ENCODE measurements at places on chromosomes 12 and 14. TPM values are rescaled to one million over a fixed set of nuclear protein-coding genes. Genes with fewer than 3 reads are reported as not detected.

Gene KRT7
- total RNA-seq = 0.36 TPM

DNA sequence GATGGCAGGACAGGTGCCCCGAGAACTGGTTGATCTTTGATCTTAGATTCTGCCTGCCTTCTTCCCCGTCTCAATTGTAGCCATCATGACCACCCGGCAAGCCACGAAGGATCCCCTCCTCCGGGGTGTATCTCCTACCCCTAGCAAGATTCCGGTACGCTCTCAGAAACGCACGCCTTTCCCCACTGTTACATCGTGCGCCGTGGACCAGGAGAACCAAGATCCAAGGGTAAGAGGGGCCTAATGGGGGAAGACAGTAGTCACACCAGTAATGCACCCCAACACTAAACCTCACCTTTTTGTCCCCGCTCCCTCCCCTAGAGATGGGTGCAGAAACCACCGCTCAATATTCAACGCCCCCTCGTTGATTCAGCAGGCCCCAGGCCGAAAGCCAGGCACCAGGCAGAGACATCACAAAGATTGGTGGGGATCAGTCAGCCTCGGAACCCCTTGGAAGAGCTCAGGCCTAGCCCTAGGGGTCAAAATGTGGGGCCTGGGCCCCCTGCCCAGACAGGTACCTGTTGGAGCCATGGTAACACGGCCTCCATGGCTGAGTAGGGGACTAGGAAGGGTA, 556 bp downstream of the TROAP start:
- no peaks in the 10 kb centered on the region for H3K4me1 ChIP-seq
- peak overlapping the region; percentile 53 for H3K4me3 ChIP-seq
- peaks cover 20% of the 10 kb centered on the region for H3K27me3 ChIP-seq
- no peak for DNase-seq

Gene USP44
- total RNA-seq = 0.28 TPM

Gene LRP1-AS
- total RNA-seq = not detected

Gene FGF6
- total RNA-seq = not detected

DNA sequence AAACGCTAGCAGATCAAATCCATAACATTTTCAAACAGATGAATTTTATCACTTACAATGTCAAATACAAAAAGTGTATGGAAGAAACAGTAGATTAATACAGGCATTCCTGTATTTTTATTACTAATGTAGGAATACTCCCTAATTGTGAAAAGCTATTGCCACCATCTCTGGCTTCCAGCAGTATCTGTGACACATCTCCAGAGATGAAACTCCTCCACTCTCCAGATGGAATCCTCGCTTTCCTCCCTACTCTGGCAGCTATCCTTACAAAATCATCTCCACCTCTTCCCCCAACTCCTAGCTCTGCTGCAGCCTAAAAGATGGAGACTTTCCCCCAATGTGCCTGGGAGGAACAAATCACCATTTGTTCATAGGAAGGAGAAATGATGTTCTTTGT, 211.4 kb downstream of the SSPN start:
- H3K27me3 ChIP-seq = no peaks in the 10 kb centered on the region
- no peaks in the 10 kb centered on the region for H3K4me1 ChIP-seq
- DNase-seq = no peak
- H3K36me3 ChIP-seq = no peaks in the 10 kb centered on the region
- H3K27ac ChIP-seq = no peak overlapping the region

Gene ACVRL1
- total RNA-seq = 0.81 TPM

- no peak overlapping the region for H3K4me3 ChIP-seq
- no peak overlapping the region for H3K27ac ChIP-seq
- peaks cover 10% of the 10 kb centered on the region for H3K4me1 ChIP-seq
- no peak for DNase-seq
Observed at GRCh38 chr12:24701343-24701742, 247.6 kb downstream of the BCAT1 start.

GRCh38 chr14:94119071-94119470, 8.5 kb downstream of the IFI27 start:
- H3K36me3 ChIP-seq = no peaks in the 10 kb centered on the region
- H3K4me3 ChIP-seq = no peak overlapping the region
- no peak for DNase-seq
- no peaks in the 10 kb centered on the region for H3K4me1 ChIP-seq

DNA sequence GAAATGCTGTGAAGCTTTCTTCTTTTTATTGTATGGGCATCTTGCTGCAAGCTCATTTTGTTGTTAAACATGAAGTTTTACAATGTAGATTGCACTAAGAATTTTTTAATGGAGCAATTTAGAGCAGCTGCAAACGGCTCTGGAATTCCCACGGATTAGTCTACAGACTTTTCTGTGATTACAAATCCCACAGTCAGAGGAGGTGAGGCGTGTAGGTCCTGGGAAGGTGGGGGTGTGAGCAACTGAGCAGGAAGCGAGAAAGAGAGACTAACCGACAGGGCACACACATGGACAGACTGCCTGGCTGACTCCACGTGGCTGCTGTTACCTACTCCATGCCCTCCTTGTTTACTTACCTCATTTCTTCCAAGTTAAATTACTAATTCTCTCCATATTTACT, 348.5 kb downstream of the NPAS3 start:
- H3K27ac ChIP-seq = no peak overlapping the region
- no peaks in the 10 kb centered on the region for H3K4me1 ChIP-seq
- no peak overlapping the region for H3K4me3 ChIP-seq

DNA sequence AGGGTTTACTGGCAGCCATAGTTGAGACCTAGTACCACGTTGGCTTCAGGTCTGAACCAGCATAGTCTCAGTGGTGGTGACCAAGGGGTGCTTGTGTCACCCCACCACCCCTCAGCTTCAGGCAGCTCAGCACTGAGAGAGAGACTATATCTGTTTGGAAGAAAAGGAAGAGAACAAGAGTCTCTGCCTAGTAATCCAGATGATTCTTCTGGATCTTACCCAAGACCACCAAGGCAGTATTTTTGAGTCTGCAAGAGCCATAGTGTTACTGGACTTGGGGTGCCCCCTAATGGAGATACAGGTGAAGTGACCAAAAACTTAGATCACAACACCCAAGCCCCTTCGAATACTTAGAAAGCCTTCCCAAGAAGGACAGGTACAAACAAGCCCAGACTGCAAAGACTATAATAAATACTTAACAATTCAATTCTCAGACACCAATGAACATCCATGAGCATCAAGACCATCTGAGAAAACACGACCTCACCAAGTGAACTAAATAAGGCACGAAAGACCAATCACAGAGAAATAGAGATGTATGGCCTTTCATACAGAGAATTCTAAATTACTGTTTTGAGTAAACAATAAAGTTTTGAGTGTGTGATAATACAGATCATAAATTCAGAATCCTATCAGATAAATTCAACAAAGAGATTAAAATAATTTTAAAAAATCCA, 107.0 kb downstream of the HELB start:
- H3K4me3 ChIP-seq = no peak overlapping the region
- H3K27me3 ChIP-seq = no peaks in the 10 kb centered on the region
- no peaks in the 10 kb centered on the region for H3K36me3 ChIP-seq
- H3K4me1 ChIP-seq = no peaks in the 10 kb centered on the region
- peak; percentile 42 for DNase-seq

DNA sequence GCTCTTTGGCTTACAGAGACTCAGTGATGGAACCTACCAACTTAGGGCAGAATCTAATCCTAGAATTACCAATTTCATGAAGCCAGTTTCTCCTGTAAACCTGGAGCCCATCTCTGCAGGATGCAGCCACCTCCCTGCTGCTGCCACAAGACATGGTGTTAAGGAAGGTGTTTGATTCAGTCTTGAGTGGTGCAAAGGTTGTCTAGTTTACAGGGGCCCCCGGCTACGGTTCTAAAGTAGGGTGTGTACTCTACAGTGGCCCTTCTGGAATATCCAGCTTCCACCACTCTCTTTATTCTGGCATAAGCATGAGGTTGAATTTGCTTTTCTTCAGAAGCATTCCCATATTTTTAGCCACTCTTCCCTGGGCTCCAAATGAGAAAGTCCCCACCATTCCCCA, 154.1 kb upstream of the GRIP1 start:
- no peak overlapping the region for H3K27ac ChIP-seq
- H3K36me3 ChIP-seq = no peaks in the 10 kb centered on the region
- H3K27me3 ChIP-seq = no peaks in the 10 kb centered on the region
- DNase-seq = no peak
- H3K4me3 ChIP-seq = no peak overlapping the region

GRCh38 chr14:25150934-25151790, 101.2 kb upstream of the STXBP6 start:
- no peaks in the 10 kb centered on the region for H3K36me3 ChIP-seq
- peaks cover 9% of the 10 kb centered on the region for H3K27me3 ChIP-seq
- peak; percentile 73 for DNase-seq

- DNase-seq = no peak
- peaks cover 4% of the 10 kb centered on the region for H3K4me1 ChIP-seq
- H3K27me3 ChIP-seq = peaks cover 12% of the 10 kb centered on the region
- no peaks in the 10 kb centered on the region for H3K36me3 ChIP-seq
- H3K27ac ChIP-seq = no peak overlapping the region
Observed at GRCh38 chr12:27576667-27577347, 52.8 kb downstream of the PPFIBP1 start.

DNA sequence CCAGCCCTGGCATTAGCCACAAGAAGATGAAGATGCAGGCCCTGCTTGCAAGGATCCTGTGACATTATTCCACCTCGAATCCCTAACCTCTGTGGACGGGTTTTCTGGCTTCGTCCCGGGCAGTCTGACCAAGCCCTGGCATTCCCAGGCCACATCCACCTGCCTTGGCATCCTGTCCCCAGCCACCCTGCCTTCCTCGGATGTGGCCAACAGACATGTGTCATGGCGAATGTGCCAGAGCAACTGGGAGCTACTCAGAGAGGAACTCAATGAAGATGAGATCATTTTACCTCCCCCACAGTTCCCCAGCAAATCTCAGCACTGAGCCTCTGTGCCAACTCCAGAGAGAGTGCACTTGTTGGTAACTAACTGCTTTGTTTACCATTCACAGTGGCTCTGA, 33.5 kb upstream of the KCNA5 start:
- H3K27ac ChIP-seq = no peak overlapping the region
- peaks cover 9% of the 10 kb centered on the region for H3K27me3 ChIP-seq
- H3K4me3 ChIP-seq = no peak overlapping the region
- no peak for DNase-seq

DNA sequence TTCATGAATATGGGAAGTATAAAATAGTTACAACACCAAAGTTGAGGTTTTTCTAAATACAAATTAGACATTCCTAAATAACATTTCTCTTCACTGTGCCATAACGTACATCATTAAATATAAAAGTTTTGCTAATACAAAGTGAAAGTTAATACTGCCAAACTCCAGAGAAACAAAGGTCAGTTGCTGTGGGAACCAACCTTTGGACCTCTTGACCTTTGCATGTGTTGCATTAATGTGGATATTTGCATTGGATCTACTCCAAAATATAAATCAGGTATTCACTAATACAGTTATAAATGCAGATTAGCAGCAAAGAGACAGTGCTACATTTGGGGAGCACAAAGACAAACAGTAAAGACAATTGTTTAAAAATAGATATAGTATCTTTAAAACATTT, 366.0 kb upstream of the USP15 start:
- H3K27me3 ChIP-seq = no peaks in the 10 kb centered on the region
- DNase-seq = no peak

GRCh38 chr14:58699681-58700205, 62.0 kb downstream of the DACT1 start:
- H3K27me3 ChIP-seq = no peaks in the 10 kb centered on the region
- H3K4me1 ChIP-seq = peaks cover 7% of the 10 kb centered on the region
- no peaks in the 10 kb centered on the region for H3K36me3 ChIP-seq
- H3K27ac ChIP-seq = no peak overlapping the region
- no peak overlapping the region for H3K4me3 ChIP-seq

Gene IL31
- not detected for total RNA-seq

Gene STYK1
- 0.74 TPM for total RNA-seq

DNA sequence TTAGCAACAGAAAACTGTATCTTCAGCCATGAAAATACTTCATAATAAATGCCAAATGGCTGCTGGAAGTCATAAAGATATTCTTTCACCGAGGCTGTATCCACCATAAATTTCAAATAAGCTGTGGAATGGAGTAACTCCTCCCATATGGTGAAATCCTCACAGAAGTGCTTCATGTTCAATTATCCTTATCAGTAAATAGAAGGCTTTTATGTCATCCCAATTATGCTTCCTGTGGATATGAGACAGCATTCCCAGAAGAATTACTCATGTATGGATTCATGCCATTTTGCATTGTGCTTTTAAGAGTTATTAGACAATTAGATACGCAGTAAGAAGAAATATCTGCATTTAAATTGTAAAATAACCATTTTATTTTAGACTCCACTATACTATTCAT, 99.0 kb downstream of the RTN1 start:
- H3K4me3 ChIP-seq = no peak overlapping the region
- no peaks in the 10 kb centered on the region for H3K27me3 ChIP-seq
- no peaks in the 10 kb centered on the region for H3K36me3 ChIP-seq
- H3K27ac ChIP-seq = no peak overlapping the region

DNA sequence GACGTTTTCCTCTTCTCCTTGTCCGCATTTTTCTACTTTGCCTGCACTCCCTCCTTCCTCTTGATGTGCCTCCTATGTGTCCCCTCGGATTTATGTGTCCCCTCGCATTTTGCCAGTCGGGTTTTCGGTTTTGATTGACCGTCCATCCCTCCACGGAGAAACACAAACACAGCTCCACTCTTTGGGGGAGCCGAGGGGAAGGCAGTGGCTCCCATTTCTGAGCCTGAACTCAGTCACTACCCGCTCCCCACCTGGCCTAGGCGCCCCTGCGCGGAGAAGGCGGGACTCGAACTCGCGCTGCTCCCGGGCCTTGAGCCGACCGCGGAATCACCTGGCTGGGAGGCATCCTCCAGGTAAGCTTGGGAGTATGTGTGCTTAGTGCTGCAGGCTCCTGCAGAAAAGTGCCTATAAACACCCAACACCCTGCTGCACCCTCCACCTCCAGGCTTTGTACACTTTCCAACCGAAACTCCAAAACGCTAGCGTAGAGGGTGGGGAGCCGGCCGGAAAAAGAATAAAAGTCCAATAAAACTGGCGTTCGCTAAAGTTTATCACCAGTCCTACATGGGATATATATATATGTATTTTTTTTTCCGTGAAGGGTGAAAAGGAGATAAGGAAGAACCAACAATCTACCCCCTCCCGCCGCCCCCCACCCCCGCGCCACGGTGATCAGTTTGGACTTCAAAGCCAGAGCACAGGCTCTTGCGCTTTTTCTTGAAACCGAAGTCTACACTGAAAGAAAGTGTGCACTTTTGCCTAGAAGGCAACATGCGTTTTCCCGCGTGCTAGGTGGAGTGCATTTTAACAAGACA, 3.3 kb upstream of the CCND2 start:
- H3K27ac ChIP-seq = no peak overlapping the region
- peaks cover 25% of the 10 kb centered on the region for H3K27me3 ChIP-seq
- DNase-seq = no peak
- H3K4me1 ChIP-seq = peaks cover 5% of the 10 kb centered on the region
- peak overlapping the region; percentile 62 for H3K4me3 ChIP-seq
